ENCODE measurements at places on chromosomes 16 and 17.

DNA sequence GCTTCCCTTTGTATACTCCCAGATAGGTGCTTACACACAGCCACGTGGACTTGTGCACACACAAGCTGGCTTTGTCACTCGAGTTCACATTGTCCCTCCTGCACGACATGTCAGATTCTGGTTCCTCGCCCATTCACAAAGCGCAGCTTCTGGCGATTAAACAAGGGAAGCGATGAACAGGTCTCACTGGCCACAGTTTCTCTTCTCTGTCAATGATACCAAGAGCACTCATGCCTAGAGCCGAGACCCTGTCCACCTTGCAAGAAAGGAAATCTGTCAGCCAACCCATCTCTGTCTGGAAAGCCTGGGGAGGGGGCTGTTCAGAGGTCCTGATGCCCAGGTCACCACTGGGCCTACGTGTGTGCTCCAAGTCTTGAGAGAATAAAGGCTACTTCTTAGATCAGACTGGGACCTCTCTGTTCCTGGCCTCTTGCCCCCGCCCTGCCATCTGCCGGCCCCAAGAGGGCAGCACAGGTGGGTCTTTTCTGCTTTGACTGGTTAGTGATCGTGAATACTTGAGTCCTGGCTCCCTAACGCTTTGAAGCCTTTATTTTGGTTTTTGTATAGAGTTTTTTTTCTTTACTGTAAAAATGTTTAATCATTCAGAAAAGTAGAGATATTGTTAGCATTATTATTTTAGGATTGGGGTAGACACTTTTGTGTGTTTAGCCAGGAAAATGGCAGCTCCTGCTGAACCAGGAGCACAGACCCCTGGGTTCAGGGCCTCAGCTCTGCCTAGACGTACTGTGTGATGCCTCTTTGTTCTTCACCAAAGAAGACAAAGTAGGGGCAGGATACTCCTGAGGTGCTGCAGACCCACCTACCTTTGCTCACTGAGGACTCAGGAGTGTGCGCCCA is 104.7 kb downstream of the MRM1 start:
- DNase-seq: no peak
- no peak overlapping the region for H3K4me3 ChIP-seq
- H3K36me3 ChIP-seq: no peaks in the 10 kb centered on the region
- no peaks in the 10 kb centered on the region for H3K4me1 ChIP-seq
- H3K27ac ChIP-seq: no peak overlapping the region

GRCh38 chr17:19939993-19940721 is 37.5 kb downstream of the AKAP10 start:
- peaks cover 14% of the 10 kb centered on the region for H3K36me3 ChIP-seq
- peaks cover 5% of the 10 kb centered on the region for H3K4me1 ChIP-seq
- H3K27ac ChIP-seq: no peak overlapping the region
- DNase-seq: no peak
- no peak overlapping the region for H3K4me3 ChIP-seq
- H3K27me3 ChIP-seq: no peaks in the 10 kb centered on the region

DNA sequence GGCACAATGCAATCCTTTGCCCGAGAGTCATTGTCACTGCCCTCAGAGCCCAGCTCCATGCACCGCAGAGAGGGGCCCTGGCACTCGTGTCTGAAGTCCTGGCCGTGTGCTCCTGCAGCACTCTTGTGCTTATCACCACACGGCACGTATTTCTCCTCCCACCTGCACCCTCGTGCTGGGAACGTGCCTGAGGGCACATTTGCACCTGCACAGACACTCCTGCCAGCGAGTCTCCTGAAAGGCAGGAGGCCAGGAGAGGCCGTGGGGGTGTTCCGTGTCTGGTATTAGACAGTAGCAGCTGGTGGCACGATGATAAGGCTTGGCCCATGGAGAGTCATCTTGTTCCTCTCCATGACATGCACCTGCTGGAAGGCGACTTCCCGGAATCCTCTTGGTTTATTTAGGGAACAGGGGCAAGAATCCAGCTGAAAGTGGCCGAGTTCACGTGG is 3.4 kb upstream of the ACSF3 start:
- no peak overlapping the region for H3K27ac ChIP-seq
- peak overlapping the region; percentile 78 for H3K4me3 ChIP-seq
- H3K4me1 ChIP-seq: peaks cover 12% of the 10 kb centered on the region
- no peak for DNase-seq
- H3K36me3 ChIP-seq: no peaks in the 10 kb centered on the region
- peaks cover 59% of the 10 kb centered on the region for H3K27me3 ChIP-seq

DNA sequence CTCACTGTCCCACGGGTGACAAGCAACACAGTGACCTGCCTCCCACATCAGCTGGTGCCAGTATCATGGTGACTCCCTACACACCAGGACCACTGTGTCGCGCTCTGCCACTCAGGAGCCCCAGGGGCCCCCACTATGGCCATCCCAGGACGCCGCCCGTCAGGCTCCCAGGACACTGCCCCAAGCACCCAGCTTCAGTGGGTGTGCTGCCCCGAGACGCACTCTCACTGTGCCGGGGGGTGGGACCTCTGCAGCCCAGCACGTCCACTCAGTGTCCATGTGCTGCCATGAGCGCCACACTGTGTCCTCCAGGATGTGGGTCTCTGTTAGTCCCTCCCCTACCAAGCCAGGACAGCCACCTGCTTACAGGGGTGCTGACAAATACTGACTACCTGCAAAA is 120.5 kb downstream of the ZNF778 start:
- DNase-seq: no peak
- no peak overlapping the region for H3K4me3 ChIP-seq

GRCh38 chr16:64088838-64089237 is 1033.0 kb downstream of the CDH11 start:
- no peaks in the 10 kb centered on the region for H3K27me3 ChIP-seq
- DNase-seq: no peak
- peaks cover 14% of the 10 kb centered on the region for H3K4me1 ChIP-seq
- no peak overlapping the region for H3K27ac ChIP-seq
- no peak overlapping the region for H3K4me3 ChIP-seq
- H3K36me3 ChIP-seq: no peaks in the 10 kb centered on the region
